NCI-H1930 (cell line): ENCODE measurements at places on chromosomes 12 and 14.

GRCh38 chr12:2323532-2324255 lies 270.9 kb downstream of the CACNA1C start:
- DNase-seq: no peak

DNA sequence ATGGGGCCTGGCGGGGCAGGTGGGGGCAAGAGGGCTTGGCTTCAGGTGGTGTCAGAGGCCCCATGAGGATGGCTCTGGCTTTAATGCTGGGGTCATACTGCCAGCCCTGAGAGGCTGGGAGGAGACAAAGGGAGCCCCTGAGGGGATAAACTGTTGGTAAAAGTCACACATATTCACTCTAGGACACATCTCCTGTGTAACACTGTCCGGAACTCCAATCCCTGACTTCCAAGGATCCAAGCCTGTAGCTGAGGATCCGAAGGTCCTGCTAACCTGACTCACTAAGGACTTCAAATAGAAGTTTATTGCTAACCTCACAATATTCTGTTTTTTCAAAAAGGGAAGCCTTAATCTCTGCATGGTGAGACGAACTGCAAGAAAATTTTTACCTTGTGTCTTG lies 39.2 kb upstream of the GPR68 start:
- DNase-seq: no peak

DNA sequence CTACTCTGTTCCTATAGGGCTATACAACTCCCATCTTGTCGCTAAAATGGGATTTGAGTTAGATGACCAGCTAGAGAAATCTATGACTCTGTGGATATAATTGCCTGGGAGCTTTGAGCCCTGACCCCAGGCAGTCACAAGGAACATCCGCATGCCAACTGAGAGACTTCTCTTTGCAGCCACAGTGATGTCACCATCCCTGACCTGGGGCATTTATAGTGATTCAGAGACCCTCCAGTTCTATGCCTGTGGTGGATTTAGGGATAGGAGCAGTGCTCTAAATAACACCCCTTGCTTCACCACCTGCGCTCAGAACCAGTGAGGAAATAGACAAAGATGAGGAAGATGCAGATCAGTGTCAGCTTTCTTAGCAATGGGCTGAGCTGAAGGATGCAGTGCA lies 86.2 kb downstream of the RIN3 start:
- DNase-seq: no peak

DNA sequence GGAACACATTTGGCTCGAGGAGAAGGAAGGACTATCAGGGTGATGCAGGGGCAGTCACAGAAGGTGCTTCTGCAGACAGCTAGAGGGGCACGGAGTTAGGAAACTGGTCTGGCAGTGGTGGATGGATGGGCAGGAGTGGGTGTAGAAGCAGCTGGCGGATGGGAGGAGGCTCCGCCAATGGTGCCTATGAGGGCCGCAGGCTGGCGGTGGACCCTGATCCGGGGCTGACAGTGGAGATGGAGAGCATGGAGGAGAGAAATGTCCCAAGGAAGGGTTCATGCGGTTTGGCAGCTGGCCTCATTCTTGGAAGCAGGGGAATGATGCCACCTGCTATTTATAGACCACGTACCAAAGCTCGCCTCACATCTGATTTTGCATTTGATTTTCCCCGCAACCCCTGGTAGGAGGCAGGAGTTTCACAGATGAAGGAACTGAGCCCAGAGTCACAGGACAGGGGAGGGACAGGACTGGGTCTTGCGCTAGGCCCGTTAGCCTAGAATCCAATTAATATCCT lies 237.1 kb downstream of the FOXN3 start:
- no peak for DNase-seq

DNA sequence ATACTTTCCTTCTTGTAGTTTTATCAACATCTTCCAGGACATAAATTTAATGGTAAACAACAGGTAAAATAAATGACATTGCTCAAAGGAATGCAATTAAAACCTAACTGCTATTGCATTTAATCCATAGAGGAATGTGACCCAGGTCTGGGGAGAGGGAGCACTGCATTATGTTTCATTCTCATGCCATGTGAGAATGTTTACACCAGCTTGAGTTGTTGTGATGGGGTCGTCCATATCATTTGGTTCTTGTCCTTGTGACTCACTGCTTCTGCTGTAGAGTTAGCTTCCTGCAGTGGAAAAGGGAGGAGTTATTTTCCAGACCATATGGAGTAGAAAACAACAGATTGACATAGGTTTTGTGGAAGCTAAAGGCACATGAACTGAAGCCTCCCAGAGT lies 129.3 kb upstream of the PMCH start:
- no peak for DNase-seq

DNA sequence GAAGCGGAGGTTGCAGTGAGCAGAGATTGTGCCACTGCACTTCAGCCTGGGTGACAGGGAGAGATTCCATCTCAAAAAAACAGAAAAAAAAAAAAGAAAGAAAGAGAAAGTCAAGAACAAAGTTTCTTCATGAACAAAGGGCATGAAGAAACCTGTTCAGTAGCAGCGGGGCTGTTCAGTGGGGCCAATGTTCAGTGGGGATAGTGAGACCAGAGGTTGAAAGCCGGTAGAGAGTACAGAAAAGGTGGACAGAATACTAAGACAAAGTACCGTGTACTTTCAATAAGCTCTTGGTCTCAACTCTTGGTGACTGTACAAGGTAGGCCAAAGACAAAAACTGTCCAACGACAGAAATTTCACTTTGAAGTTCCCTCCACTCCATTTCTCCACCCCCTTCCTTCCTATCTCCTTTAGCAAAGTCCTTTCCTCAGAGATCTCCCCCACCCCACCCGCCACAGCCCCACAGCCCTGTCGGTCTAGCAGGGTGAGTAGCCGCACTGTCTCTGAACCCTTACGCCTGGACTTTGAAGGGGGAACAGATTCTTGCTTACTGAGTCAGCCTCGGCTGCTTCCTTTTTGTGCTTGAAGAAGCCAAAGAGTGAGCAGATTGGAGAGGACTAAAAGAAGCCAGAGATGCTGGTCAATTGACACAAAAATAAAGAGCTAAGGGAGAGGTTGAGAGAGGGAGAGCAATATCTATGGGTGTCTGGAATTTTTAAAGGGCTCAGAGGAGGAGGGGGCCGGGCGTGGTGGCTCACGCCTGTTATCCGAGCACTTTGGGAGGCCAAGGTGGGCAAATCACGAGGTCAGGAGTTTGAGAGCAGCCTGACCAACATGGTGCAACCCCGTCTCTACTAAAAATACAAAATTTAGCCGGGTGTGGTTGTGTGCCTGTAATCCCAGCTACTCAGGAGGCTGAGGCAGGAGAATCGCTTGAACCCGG lies 44.2 kb upstream of the FOS start:
- DNase-seq: no peak

GRCh38 chr14:72443991-72444441 lies 449.9 kb downstream of the DPF3 start:
- DNase-seq: no peak

DNA sequence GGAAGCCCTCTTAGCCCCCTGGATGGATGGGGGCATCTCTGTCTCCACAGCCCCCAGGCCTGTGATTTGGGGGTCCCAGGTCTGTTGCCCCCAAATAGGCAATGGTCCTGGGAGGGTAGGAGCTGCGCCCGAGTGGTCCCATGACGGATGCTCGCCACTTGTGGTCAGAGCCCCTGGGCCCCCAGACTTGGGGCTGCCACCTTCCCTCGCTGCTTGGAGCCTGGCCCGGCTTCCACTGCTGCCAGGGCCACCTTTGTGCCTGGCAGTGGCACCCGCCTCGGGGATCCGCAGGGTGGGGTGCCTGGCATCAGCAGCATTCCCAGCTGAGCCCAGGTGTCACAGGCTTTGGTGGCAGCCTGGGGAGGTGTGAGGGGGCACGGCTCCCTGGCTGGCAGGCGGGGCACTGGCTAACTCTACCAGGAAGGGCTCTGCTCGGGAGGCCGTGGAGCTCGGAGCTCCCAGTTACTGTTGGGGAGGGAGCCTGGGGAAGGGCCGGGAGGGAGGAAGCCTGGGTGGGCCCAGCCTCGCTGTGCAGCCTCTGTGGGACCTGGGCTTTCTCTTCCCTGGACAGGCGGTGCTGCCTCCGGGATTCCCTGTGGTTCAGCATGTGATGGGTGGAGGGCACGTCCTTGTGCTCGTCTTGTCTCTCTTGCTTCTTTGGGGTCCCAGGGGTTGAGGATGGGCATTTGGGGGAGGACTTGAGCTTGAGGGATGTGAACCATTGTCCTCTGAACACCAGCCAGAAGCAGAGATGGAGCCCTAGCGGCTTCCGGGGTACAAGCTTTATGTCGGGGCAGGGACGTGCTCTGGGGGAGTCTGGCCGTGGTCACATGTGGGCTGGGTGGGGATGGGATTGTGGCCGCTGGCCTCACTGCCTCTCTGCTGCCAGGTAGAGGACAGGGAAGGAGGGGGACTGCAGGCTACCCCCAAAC lies 5.4 kb downstream of the KIF26A start:
- no peak for DNase-seq

DNA sequence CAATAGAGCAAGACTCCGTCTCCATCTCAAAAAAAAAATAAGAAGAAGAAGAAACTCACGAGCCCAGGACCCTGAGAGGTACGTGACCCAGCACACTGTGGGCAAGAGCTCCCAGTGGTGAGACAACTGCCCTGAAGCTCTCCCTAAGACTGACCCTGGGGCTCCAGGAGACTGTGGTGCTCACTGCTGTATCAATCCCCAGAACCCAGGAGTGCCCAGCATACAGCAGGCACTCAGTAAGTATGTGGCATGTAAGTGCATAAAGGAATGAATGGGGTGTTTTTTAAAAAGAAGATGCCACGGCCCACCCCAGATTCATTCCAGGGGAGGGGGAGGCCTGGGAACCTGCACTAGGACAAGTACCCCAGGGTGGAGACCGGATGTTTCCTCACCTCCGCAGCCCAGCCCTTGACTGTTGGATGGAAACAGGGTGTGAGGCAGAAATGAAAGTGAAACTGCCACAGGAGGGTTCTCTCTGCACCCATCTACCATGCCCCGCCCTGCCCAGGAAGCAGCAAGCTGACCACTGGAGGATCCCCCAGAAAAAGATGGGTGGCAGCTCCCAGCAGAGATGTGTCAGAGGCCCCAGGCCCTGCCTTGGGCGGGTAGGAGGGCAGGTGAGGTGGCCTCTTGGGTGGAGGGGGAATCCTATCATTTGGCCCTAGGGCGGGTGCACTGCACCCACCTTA lies 12.2 kb downstream of the ITPK1 start:
- no peak for DNase-seq

GRCh38 chr12:103181366-103182152 lies 224.1 kb downstream of the ASCL1 start:
- DNase-seq: no peak

DNA sequence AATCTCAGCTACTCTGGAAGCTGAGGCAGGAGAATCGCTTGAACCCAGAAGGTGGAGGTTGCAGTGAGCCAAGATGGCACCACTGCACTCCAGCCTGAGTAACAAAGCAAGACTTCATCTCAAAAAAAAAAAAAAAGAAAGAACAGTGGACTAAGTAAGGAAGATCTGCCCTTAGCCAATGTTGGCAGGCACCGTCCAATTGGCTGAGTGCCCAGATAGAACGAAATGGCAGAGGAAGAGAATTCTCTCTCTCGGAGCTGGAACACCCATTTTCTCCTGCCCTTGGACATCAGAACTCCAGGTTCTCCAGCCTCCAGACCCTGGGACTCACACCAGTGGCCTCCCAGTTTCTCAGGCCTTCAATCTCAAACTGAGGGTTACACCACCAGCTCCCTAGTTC lies 49.9 kb downstream of the ESR2 start:
- no peak for DNase-seq

GRCh38 chr12:53344487-53344823 lies 8.3 kb upstream of the SP7 start:
- DNase-seq: no peak

DNA sequence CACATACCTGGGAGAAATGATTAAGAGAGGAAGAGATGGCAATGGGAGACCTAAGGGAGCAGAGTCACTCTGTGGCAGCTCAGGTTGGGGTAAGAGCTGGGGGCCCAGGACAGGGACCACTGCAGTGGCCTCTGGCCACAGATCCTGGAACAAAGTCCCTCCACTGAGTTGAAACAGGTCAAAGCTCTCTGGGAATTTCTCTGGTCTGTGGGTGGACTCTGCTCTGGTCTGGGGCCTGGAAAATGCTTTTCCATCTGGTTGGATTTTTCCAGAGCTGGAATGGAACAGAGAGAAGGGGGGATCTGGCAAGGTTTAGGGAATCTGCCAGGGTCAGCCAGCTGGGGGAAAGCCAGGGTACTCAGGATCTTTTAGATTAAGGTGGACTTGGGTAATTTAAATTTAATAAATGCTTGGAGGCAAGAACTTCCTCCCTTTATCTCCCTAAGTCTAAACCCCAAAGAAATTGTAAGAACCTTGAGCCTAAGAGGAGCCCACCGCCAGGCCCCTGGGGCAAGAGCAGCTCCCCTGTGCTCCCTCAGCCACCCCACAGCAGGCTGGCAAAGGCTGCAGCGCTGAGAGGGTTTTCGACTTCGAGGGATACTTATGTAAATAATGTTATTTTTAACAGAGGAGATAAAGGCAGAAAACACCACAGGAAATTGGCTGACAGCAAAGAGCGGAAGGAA lies 3.7 kb downstream of the HOXC10 start:
- DNase-seq: no peak

DNA sequence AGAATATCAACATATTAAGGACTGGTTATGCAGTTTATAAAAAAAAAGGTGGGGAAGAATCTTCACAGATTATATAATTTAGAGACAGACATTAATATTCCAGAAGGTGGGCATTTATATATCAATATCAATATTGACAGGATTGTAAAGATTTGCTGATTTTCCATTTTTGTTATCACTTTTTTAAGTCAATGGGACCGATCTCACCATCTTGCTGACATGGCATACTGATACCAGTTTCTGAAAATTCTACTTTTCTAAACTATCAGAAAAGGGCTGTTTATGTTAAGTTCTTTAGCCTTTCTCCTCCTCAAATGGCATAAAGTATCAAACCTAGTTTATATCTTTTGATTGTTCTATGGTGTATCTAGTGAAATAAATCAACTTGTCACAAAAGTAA lies 344.1 kb upstream of the SOX5 start:
- DNase-seq: no peak

GRCh38 chr14:77761205-77761931 lies 412 bp upstream of the SNW1 start:
- DNase-seq: no peak

- no peak for DNase-seq
Measured at GRCh38 chr12:38886064-38886463, 19.3 kb downstream of the CPNE8 start.

DNA sequence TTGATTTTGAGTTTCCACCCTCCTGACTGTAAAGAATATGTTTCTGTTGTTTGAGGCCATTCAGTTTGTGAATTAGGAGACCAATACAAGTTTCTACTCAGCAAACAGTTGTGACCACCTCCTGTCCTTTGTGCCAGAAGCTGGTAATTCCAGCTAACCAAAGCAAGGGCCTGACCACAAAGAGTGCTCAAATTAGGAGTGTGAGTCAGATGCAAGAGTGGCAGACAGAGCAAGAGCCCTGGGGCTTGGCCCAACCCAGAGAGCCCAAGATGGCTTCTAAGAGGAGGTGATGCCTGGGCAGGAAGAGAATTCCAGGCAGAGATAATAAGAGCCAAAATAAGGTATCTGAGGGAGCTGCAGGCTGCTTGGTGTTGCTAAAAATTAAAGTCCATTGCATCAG lies 77.7 kb upstream of the C14orf132 start:
- no peak for DNase-seq
